Endodermal cell (in vitro differentiated cells): ENCODE measurements at places on chromosomes 12 and 14. TPM values are rescaled to one million over a fixed set of nuclear protein-coding genes. Genes with fewer than 3 reads are reported as not detected.
A peak's percentile ranks its signal among the peaks of the same experiment; 100 is the strongest.

GRCh38 chr12:8038659-8039114, 6.2 kb downstream of the FOXJ2 start:
- peak; percentile 93 for DNase-seq
- H3K36me3 ChIP-seq, result peaks cover 45% of the 10 kb centered on the region
- H3K4me3 ChIP-seq, result peak overlapping the region; percentile 74
- H3K27me3 ChIP-seq, result no peaks in the 10 kb centered on the region
- H3K27ac ChIP-seq, result no peak overlapping the region

PCK2 gene
- 42.3 to 42.8 TPM (median 42.3 TPM) in 3 replicates for total RNA-seq

TPH2 gene
- total RNA-seq, result 0.11 and 0.38 TPM in 2 replicates

GRCh38 chr12:65522956-65523860, 244.7 kb downstream of the MSRB3 start:
- no peak for DNase-seq
- H3K36me3 ChIP-seq, result no peaks in the 10 kb centered on the region
- no peaks in the 10 kb centered on the region for H3K27me3 ChIP-seq
- no peak overlapping the region for H3K27ac ChIP-seq
- no peak overlapping the region for H3K4me3 ChIP-seq

BDKRB2 gene
- 0.61 to 1.5 TPM (median 1.1 TPM) in 3 replicates for total RNA-seq

PRIMA1 gene
- 16.2 and 20.8 TPM in 2 replicates for total RNA-seq

GRCh38 chr14:95264271-95264973, 55.3 kb downstream of the CLMN start:
- DNase-seq, result peak; percentile 5
- no peak overlapping the region for H3K4me3 ChIP-seq
- H3K27me3 ChIP-seq, result no peaks in the 10 kb centered on the region
- no peak overlapping the region for H3K27ac ChIP-seq
- H3K4me1 ChIP-seq, result no peaks in the 10 kb centered on the region

DNA sequence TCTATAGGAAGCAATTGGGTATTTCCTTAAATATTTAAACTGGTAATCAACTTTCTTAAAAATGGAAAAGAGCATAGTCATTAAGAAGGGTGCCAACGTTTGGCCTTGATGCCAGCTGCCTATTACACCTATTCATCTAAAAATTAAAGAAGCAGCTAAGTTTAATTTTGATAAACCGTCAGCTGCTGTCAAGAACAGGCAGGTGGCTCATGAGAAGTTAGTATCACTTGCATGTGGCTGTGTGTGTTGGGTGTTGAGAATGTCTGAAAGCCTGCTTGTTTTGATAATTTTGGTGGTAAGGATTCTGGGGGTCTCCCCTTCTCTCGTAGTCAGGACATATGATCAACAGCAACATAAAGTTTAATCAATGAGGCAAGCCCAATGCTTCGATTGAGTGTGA, 6.5 kb downstream of the GLRX5 start:
- H3K27me3 ChIP-seq, result no peaks in the 10 kb centered on the region
- H3K4me1 ChIP-seq, result peaks cover under 1% of the 10 kb centered on the region
- H3K36me3 ChIP-seq, result peaks cover 10% of the 10 kb centered on the region

GRCh38 chr14:89299587-89299986, 117.4 kb downstream of the FOXN3 start:
- no peak overlapping the region for H3K4me3 ChIP-seq
- H3K36me3 ChIP-seq, result no peaks in the 10 kb centered on the region
- DNase-seq, result no peak
- no peak overlapping the region for H3K27ac ChIP-seq
- peaks cover 3% of the 10 kb centered on the region for H3K4me1 ChIP-seq
